ENCODE measurements at places on chromosomes 4 and X. TPM values are rescaled to one million over a fixed set of nuclear protein-coding genes. Genes with fewer than 3 reads are reported as not detected.

GRCh38 chrX:135591871-135592270, 71.4 kb downstream of the INTS6L start:
- no peaks in the 10 kb centered on the region for H3K36me3 ChIP-seq
- no peaks in the 10 kb centered on the region for H3K4me1 ChIP-seq
- no peaks in the 10 kb centered on the region for H3K27me3 ChIP-seq
- no peak overlapping the region for H3K27ac ChIP-seq
- no peak overlapping the region for H3K4me3 ChIP-seq

DNA sequence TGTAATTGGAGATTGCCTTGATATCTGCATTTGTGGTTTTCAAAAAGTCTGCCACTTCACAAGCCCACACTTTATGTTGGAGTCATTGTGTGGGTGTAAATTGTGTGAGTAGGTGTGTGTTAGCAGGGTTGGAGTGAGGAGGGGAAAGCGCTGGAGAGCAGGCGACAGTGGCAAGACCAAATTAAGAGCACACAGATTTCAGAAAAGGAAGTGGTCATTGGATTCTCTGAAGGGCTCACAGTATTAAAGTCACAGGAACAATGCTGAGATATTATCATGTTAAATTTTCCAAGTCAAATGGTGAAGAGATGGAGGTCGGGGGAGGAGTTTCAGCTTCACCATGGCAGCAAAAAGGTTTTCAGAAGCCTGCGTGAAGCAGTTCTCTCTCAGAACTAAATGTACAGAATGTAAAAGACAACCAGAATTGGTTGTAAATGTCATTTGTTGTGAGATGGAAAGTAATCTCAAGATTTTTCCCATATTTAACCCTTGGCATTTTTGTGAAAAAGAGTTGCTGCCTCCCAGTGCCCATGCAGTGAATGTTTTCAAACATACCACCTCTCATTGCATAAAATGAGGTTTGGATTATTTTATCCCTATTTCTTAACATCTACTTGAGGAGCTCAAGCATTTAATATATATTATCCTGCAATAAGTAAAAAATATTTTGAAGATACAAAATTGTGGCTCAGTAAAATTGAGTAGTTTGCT, 265.9 kb downstream of the ZNF674 start:
- DNase-seq: no peak
- no peak overlapping the region for H3K4me3 ChIP-seq
- no peaks in the 10 kb centered on the region for H3K36me3 ChIP-seq
- H3K4me1 ChIP-seq: no peaks in the 10 kb centered on the region

- H3K27ac ChIP-seq: no peak overlapping the region
- no peaks in the 10 kb centered on the region for H3K27me3 ChIP-seq
- H3K36me3 ChIP-seq: no peaks in the 10 kb centered on the region
- H3K4me1 ChIP-seq: no peaks in the 10 kb centered on the region
Observed at GRCh38 chr4:53010318-53010717, 148.2 kb downstream of the RASL11B start.

DNA sequence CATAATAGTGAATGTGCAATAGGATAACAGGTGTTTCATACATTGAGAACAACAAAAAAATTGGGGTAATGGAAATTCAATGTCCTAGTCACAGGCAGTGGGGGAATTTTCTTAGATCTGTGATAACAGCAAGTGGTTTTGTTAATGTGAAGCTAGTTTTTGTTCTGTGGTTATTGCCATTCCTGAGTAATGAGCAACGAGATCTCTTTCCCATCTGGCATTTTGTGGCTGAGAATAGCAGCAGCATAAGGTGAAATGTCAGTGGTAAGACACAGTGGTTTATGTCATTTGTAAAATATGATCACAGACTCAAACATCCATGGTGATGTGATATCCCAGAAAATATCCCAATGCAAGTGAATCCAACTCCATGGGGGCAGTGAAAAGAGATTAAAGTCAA, 497.5 kb downstream of the KCNIP4 start:
- no peaks in the 10 kb centered on the region for H3K27me3 ChIP-seq
- H3K27ac ChIP-seq: no peak overlapping the region
- no peaks in the 10 kb centered on the region for H3K36me3 ChIP-seq

DNA sequence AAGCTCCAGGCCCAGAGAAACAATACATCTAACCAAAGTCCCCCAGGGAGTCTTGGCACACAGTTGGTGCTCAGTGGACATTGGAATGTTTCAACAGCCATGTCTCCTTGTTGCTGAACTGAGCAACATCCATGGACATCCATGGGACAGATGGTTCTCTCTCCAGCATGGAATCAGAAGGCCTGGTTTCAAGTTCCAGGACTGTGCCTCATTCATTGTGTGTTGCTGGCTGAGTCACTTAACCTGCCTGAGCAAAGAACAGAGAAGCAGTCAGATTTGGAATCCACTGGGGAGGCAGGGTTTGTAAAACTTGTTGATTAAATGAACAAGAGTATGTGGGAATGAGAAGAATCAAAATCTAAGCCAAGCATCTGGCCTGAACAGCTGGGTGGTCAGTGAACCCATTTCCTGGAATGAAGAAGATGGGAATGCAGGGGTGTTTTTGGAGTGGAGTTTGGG, 147.9 kb downstream of the CHIC2 start:
- no peak overlapping the region for H3K27ac ChIP-seq
- H3K27me3 ChIP-seq: no peaks in the 10 kb centered on the region
- H3K4me3 ChIP-seq: no peak overlapping the region
- H3K4me1 ChIP-seq: no peaks in the 10 kb centered on the region
- DNase-seq: no peak
- no peaks in the 10 kb centered on the region for H3K36me3 ChIP-seq

The DAPP1 gene
- 0.74 TPM for polyA plus RNA-seq

The GAK gene
- 50.3 TPM for polyA plus RNA-seq

The PAGE2B gene
- polyA plus RNA-seq: not detected

The G6PD gene
- 1.9 TPM for polyA plus RNA-seq

Data from liver (tissue), 10 donors.